ENCODE measurements at places on chromosomes 7 and 10. TPM values are rescaled to one million over a fixed set of nuclear protein-coding genes. Genes with fewer than 3 reads are reported as not detected.
A peak's percentile ranks its signal among the peaks of the same experiment; 100 is the strongest.

The SHLD2 gene
- total RNA-seq: 43.5 TPM

The FAM241B gene
- 6.8 TPM for total RNA-seq

The OR2A42 gene
- not detected for total RNA-seq

The FRMPD2 gene
- total RNA-seq: 0.97 TPM

The WDFY4 gene
- total RNA-seq: 0.59 TPM

The HABP2 gene
- total RNA-seq: not detected

The SDK1 gene
- total RNA-seq: 13.2 TPM

The HTRA1 gene
- total RNA-seq: 61.8 TPM

The TMEM72 gene
- total RNA-seq: not detected

The MUC12 gene
- total RNA-seq: 20.9 TPM

The CCL24 gene
- not detected for total RNA-seq

The ZNF467 gene
- total RNA-seq: 7.9 TPM

The TRPV6 gene
- 82.0 TPM for total RNA-seq

The NPM3 gene
- 43.7 TPM for total RNA-seq

The GPR37 gene
- 69.4 TPM for total RNA-seq

- H3K4me1 ChIP-seq: no peaks in the 10 kb centered on the region
- no peak overlapping the region for H3K4me3 ChIP-seq
- DNase-seq: no peak
- no peak overlapping the region for H3K27ac ChIP-seq
- H3K27me3 ChIP-seq: no peaks in the 10 kb centered on the region
Observed at GRCh38 chr7:42095791-42096190, 141.2 kb downstream of the GLI3 start.

- no peaks in the 10 kb centered on the region for H3K27me3 ChIP-seq
- H3K36me3 ChIP-seq: no peaks in the 10 kb centered on the region
- H3K27ac ChIP-seq: no peak overlapping the region
Observed at GRCh38 chr7:444606-445005, 75.0 kb downstream of the PDGFA start.

- H3K4me3 ChIP-seq: no peak overlapping the region
- H3K4me1 ChIP-seq: peaks cover 3% of the 10 kb centered on the region
- no peak for DNase-seq
Observed at GRCh38 chr7:748446-748845, 21.4 kb upstream of the PRKAR1B start.

DNA sequence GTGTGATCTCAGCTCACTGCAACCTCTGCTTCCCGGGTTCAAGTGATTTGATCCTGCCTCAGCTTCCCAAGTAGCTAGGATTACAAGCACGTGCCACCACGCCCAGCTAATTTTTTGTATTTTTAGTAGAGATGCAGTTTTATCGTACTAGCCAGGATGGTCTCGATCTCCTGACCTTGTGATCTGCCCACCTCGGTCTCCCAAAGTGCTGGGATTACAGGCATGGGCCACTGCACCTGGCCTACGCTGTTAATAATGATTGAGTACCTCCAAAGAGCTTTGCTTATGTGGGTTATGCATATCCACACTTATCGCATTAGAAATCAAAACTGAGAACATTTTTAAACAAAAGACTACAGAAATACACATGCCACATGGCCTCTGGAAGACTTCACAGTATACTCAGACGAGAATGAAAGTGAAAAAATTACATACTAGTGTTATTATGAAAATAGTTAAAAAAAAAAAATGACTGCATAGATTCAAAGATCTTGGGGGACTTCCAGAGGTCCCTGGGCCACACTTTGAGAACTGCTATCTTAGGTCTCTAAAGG lies 25.4 kb downstream of the RPP38 start:
- peak overlapping the region; percentile 41 for H3K27ac ChIP-seq
- no peaks in the 10 kb centered on the region for H3K4me1 ChIP-seq
- H3K4me3 ChIP-seq: no peak overlapping the region
- peaks cover 2% of the 10 kb centered on the region for H3K36me3 ChIP-seq
- H3K27me3 ChIP-seq: no peaks in the 10 kb centered on the region
- DNase-seq: no peak

GRCh38 chr7:6607651-6608051 lies 7.8 kb upstream of the ZNF853 start:
- no peaks in the 10 kb centered on the region for H3K36me3 ChIP-seq
- H3K27ac ChIP-seq: no peak overlapping the region
- no peak for DNase-seq
- no peaks in the 10 kb centered on the region for H3K4me1 ChIP-seq

DNA sequence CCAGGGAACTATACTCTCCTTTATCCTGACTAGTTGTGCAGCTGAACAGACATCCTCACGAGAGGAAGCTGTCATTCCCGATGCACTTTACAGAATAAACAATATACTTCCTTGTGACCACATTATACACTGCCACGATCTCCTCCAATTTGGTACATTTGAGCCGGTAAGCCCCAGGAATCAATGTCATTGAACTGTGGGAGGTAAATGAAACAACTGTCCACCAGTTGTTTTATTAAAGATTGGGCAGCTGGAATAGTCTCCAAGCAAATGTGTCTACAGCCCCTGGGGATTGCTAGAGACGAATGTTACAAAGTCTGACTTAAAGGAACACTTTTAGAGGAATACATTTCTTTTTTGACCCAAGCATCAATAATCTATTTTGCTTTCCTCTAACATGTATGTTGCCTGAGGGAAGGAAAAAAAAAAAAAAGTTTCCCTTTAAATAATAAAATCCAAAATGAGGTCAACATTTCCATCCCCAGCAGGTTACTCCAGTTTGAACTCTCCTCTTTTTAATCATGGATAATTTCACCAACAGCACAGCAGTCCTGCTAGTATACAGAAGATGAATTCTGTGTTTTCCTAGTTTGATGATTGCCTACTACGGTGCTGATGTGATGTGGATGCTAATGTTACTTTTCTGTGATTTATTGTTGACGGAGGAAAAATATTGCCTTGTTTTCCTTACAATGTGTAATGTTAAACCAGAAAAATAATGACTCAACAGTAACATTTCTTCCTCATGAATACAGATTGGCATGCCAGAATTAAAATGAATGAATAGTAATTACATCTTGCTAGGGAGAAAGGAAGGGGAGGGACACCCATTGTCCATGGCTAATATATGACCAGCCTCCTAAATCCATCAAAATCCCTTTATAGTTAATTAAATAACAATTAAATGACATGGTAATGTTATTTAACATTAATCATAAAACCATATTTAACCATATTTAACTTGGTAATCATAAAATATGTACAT lies 360.9 kb downstream of the NEBL start:
- H3K4me3 ChIP-seq: no peak overlapping the region
- no peaks in the 10 kb centered on the region for H3K36me3 ChIP-seq

DNA sequence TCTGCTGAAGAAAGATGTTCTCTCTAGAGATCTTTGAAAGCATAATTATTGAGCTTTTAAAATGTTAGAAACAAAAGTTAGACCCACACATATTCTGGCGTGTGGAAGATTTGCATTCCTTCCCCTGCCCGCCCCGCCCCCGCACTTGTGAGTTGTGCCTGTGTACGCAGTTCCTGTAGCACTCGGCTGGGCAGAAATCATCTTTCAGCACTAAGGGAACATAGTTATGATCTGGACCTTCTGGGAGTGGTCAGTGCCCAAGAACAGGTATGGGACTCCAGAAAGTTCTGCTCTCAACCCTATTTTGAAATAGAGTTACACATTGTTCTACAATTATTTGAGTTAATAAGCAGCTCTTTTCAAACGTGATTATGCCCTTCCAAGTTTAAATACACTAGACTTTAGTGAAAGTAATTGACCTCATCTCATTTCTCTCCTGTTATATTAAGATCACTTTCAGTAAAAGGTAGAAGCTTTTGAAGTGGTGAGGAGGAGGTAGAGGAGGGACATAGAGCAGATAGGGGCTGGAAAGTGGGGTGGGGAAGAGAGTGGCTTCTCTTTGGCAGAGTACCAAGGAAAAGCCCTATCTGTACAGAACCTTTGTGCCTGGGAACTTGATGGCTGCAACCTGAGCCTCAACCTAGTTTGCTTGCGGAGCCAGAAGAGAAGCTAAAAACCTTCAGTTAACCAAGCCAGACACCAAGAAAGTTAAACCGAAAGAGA lies 5.7 kb downstream of the BLVRA start:
- no peaks in the 10 kb centered on the region for H3K27me3 ChIP-seq
- H3K27ac ChIP-seq: peak overlapping the region; percentile 72
- no peaks in the 10 kb centered on the region for H3K4me1 ChIP-seq
- H3K4me3 ChIP-seq: no peak overlapping the region
- no peaks in the 10 kb centered on the region for H3K36me3 ChIP-seq

- no peak overlapping the region for H3K27ac ChIP-seq
- H3K4me1 ChIP-seq: no peaks in the 10 kb centered on the region
- no peaks in the 10 kb centered on the region for H3K36me3 ChIP-seq
Observed at GRCh38 chr7:108723381-108723814, 153.7 kb downstream of the DNAJB9 start.

GRCh38 chr10:81871558-81871957 lies 3.4 kb upstream of the NRG3 start:
- H3K4me1 ChIP-seq: no peaks in the 10 kb centered on the region
- DNase-seq: no peak
- H3K27ac ChIP-seq: no peak overlapping the region
- peaks cover 10% of the 10 kb centered on the region for H3K27me3 ChIP-seq
- no peak overlapping the region for H3K4me3 ChIP-seq

DNA sequence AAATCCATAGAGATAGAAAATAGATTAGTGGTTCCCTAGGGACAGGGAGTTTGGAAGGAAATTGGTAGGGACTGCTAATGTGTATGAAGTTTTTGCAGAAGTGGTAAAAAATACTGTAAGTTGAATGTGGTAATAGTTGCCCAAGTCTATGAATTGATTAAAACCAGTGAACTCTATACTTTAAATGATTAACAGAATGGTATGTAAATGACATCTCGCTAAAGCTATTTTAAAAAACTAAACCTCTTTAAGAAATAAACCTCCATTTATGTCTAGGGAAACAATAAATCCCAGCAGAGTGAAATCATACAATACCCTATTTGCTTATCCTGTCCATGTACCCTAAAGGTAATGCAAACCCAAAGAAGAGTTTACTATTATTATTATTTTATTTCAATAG lies 61.4 kb downstream of the IPMK start:
- H3K27me3 ChIP-seq: no peaks in the 10 kb centered on the region
- no peaks in the 10 kb centered on the region for H3K4me1 ChIP-seq
- H3K4me3 ChIP-seq: no peak overlapping the region
- DNase-seq: no peak
- no peaks in the 10 kb centered on the region for H3K36me3 ChIP-seq

GRCh38 chr7:151755131-151755801 lies 121.6 kb downstream of the PRKAG2 start:
- H3K4me1 ChIP-seq: peaks cover 11% of the 10 kb centered on the region
- peak overlapping the region; percentile 83 for H3K27ac ChIP-seq
- no peak overlapping the region for H3K4me3 ChIP-seq
- DNase-seq: no peak

- no peak overlapping the region for H3K4me3 ChIP-seq
- peaks cover 3% of the 10 kb centered on the region for H3K36me3 ChIP-seq
- no peak for DNase-seq
- no peaks in the 10 kb centered on the region for H3K27me3 ChIP-seq
Observed at GRCh38 chr7:33107136-33108066, 1.8 kb downstream of the RP9 start.

- no peaks in the 10 kb centered on the region for H3K36me3 ChIP-seq
- H3K4me3 ChIP-seq: no peak overlapping the region
- H3K27ac ChIP-seq: no peak overlapping the region
Observed at GRCh38 chr7:26438078-26438477, 146.4 kb downstream of the SNX10 start.

GRCh38 chr7:140031364-140031763 lies 31.4 kb downstream of the PARP12 start:
- H3K4me1 ChIP-seq: peaks cover 7% of the 10 kb centered on the region
- no peaks in the 10 kb centered on the region for H3K27me3 ChIP-seq
- no peak for DNase-seq
- H3K36me3 ChIP-seq: no peaks in the 10 kb centered on the region
- H3K4me3 ChIP-seq: no peak overlapping the region
- H3K27ac ChIP-seq: no peak overlapping the region

GRCh38 chr10:14451341-14451740 lies 120.6 kb upstream of the FRMD4A start:
- H3K4me1 ChIP-seq: no peaks in the 10 kb centered on the region
- no peak overlapping the region for H3K4me3 ChIP-seq
- no peak overlapping the region for H3K27ac ChIP-seq
- H3K36me3 ChIP-seq: no peaks in the 10 kb centered on the region

GRCh38 chr10:17764142-17764541 lies 12.1 kb downstream of the TMEM236 start:
- H3K4me1 ChIP-seq: no peaks in the 10 kb centered on the region
- no peaks in the 10 kb centered on the region for H3K36me3 ChIP-seq
- H3K27me3 ChIP-seq: no peaks in the 10 kb centered on the region
- no peak for DNase-seq
- H3K4me3 ChIP-seq: no peak overlapping the region
